ENCODE measurements at places on chromosomes 3 and 15.

DNA sequence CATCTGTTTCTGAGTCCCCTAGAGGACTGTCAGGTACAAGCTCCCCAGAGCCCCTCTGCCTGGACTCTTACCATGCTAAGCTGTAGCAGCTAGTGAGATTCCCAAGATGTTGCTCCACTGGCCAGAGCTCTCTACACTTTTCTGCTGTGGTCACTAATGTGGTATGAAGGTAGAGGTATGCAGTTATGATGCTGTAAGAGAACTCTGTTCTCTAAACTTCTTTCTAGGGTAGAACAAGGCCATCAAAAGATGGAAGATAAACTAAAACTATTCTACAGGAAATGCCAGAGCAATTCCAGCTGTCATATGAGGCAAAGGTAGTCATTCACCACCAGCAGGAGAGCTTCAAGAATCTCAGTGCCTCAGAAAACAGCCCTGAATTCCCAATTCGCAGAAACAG, 517.4 kb upstream of the ARRDC4 start:
- no peak for DNase-seq

- DNase-seq = no peak
Observed at GRCh38 chr3:114420072-114420471, 126.2 kb downstream of the TIGIT start.

DNA sequence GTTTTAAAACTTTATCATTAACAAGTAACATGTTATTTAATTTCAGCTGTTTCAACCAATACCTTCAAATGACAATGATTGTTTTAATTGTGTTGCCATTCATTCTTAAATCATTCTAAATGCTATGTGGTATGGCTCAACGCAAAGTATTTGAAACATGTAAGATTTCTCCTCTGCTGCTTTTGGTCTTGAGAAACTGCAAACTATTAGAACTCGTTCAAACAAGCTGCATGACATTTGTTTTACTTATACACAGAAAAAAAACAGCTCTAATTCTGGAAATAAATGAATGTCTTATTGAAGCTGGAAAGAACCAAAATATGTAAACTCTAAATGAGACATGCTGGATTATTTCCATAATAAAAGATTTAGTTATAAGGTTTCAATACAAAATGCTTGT, 29.3 kb downstream of the FBN1 start:
- DNase-seq = no peak

DNA sequence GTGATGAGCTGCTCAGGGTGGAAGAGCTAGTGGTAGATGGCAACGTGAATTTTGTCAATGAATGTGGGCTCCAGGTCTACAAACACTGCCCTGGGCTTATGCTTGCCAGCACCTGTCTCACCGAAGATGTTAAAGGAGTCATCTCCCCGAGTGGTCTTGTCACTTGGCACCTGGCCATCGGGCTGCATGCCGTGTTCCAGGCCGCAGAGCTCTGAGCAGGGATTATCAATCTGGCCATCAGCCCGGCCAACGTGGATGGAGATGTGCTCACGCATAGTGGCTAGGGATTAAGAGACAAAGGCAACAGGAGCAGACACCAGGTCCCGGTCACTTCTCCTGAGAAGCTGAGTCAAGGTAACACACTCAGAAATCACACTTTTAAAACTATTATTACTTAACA, 54.8 kb upstream of the ACTC1 start:
- DNase-seq = no peak

DNA sequence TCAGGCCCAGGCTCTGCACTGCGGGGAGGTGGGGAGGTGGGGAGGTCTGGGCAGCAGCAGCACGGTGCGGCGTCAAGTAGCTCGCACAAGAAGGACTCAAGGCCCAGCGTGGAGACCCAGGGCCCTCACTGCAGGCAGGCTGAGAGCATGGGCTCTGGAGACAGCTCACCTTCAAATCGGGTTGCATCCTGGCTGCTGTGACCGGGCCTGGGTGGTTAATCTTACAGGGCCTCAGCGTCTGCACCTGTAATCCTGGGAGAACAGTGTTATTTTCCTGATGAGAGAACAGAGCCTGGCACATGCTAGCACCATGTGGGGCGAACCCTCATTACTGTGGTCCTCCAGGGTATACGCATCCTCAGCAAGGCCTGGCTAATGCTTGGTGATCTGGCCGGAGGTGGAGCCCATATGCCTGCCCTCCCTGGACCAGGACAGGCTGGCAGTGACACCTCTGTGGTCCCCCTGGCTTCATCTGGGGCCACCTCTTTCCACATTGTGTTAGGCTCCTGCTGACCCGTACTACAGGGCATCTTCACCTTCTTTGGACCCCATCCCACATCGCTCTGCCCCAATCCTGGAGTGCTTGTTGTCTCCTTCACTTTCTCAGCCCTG, 55.5 kb downstream of the RGMA start:
- no peak for DNase-seq

GRCh38 chr3:40715551-40715950, 190.8 kb downstream of the ZNF621 start:
- DNase-seq = no peak

DNA sequence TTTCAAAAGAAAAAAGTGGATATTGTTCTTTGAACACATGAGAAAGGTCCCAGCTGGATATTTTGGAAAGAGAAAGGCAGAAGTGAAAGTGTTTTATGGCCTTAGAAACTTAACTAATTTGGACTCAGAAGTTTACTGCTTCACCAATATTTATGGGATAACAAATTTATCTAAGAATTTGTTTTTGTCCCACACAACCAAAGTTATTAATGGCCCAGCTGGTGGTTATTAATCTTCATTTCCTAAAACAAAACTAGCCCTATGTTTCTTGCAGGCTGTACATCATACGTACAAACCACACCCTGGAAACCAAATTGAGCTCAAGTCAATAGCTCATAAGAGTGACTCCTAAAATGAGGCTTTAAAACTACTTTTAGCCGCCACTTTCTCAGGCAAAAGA, 372.9 kb upstream of the LMCD1 start:
- no peak for DNase-seq

DNA sequence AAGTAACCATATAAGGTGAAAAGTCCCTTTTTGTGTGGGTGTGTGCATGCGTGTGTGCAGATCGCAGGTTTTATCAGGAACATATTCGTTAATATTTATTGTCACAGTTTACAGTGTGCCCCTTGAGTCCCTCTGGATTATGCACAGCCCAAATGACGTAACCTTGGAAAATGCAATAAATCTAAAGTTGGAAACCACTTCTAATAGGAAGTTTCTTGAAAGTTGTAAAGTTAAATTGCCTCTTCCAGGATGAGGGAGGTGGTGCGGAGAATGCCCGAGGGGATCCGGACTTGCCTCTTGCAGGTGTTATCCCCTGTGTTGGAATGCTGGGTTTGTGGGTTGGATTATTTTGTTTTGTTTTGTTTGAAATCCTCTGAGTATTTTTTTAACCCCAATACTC, 143.3 kb downstream of the CMSS1 start:
- DNase-seq = no peak

DNA sequence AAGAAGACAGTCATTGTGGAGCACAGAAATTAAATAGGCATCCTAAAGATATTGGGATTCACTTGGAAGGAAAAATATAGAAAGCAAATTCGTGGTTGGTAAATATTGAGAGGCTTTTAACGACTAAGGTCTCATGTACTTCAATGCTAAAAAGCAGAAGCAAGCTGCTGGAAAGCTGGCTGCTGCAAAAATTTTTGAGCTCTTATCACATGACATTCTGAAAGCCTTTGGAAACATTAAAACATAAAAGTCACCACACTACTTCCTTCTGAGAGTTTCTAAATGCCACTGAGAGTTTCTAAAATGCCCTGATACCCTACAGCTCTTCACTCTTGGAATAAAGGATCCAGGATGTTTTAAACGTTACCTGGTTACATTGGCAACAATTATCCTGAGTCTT, 39.0 kb upstream of the CBLB start:
- no peak for DNase-seq

DNA sequence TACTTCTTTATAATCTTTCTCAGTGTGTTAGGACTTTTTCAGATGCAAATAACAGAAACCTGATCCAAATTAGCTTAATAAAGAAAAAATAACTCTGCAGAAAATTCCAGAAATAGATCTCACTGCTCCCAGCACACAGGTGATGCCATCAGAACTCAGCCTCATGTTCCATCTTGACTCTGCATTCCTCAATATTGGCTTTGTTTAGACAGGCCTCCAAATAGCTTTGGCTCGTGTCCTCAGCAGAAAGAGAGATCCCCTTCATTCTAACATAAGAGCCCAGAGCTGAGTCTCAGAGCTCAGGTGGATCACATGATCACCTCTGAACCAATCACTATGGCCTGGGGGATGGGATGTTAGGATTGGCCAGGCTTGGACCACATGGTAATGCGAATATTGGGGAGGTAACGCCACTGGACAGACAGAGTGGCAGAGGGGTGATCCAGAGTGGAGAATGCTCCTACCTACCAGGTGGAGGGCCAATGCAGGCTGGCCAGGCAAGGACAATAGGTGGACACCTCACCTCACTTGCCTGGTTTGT, 46.6 kb upstream of the TBC1D21 start:
- no peak for DNase-seq

- DNase-seq = no peak
Observed at GRCh38 chr15:83998486-83998885, 237.1 kb upstream of the GOLGA6L4 start.

DNA sequence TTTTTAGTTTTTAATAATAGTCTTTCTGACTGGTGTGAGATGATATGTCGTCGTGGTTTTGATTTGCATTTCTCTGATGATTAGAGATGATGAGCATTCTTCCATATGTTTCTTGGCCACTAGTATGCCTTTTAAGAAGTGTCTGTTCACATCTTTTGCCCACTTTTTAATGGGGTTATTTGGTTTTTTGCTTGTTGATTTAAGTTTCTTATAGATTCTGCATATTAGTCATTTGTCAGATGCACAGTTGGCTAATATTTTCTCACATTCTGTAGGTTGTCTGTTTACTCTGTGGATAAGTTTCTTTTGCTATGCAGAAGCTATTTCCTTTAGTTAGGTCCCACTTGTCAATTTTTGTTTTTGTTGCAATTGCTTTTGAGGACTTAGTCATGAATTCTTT, 185.4 kb downstream of the SUCNR1 start:
- DNase-seq = no peak

DNA sequence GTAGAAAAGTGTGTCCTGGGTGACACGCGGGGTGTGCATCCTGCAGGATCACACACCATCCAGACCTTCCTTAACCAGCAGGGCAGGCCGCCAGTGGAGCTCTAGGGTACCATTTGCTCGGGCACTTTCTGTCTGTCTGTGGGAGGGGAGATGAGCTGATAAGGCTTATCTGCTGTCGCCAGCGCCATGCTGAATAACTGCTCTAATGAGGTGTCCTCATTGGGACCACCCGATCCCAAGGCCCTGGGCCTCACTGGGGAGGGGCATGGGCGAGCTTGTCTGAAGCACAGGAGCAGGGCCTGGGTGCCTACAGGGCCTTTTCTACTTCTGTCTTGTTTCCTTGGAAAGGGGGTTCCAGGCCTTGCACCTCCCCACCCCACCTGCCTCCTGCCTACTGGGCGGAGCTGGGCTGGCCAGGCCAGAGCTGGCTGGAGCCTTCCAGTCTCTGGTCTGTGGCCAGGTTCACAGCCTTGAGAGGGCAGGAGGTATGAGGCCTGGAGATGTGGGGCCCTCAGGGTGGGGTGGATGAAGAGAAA, 2.5 kb upstream of the GATA2 start:
- DNase-seq = no peak

- DNase-seq = no peak
Observed at GRCh38 chr15:74632601-74633000, 17.0 kb downstream of the CLK3 start.

DNA sequence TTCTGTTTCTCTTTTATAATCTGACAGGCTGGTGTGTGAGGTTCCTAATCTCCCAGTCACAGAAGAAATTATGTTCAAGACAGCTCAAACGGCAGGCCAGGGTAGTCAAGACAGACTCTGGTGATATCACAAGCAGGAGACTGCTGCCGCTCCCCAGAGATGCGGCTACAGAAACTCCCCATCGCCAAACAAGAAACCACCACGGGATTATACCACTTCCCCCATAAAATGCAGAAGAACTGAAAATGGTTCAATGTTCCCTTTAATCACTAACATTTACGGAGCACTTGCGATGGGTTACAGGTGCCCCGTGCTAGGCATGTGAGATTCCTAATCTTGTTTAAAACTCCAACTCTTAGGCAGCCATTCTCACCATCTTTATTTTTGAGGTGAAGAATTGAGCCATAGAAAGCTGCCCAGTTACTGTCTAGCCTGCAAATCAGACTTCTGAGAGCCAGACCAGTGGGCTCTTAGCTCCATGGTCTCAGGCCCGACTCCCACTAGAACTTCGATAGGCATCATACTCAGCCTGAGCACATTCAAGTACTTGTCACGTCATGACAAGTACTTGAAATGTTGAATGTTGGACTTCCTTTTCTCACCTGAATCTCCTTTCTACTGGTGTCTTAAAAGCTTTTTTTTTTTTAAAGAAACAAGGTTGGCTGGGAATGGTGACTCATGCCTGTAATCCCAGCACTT, 58.4 kb downstream of the TBC1D2B start:
- DNase-seq = no peak

DNA sequence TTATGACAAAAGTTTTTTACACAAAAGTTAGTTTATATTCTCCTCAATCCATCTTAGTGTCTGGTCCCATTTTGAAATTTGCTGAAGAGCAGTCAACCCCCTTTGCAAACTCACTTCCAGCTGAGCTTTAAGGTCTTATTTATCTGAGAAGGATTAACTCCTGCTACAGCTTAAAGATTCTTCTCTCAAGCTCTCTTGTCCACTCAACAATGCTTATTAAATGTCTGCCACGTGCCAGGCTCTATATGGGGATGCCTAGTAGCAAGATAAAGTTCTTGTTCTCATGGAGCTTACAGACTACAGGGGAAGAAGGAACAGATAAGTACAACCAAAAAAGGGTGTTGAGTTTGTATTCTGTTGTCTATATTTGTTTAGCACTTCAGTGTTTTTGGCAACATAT, 18.7 kb downstream of the TMPRSS7 start:
- no peak for DNase-seq

DNA sequence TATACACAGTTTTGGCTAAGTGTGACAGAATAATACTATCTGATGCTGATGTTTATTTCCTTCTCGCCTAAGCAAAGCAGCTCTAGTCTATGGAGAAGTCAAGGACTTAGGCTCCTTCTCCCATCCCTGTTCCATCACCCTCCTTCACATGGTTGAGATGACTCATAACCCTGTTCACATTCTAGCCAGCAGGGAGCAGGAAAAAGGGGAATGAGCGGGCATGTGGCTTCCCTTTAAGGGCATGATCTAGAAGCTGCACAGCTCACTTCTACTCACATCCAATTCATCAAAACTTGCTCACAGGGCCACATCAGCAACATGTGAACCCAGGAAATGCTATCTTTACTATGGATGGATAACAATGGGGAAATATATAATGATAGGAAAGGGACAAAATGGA, 40.9 kb downstream of the CBLB start:
- DNase-seq = no peak

- DNase-seq = no peak
Observed at GRCh38 chr3:186476044-186476468, 68.1 kb downstream of the CRYGS start.

- DNase-seq = no peak
Observed at GRCh38 chr3:196971094-196971698, 2.6 kb upstream of the PIGZ start.

GRCh38 chr15:99565049-99565298, 810 bp upstream of the MEF2A start:
- no peak for DNase-seq

GRCh38 chr3:112360561-112360960, 27.6 kb downstream of the CD200 start:
- DNase-seq = no peak

Measured in NCI-H1092 (cell line).